Uterus (tissue), 4 donors: ENCODE measurements at places on chromosomes 7 and 10.

GRCh38 chr7:5302577-5302976 is 19.8 kb downstream of the SLC29A4 start:
- no peak for DNase-seq

DNA sequence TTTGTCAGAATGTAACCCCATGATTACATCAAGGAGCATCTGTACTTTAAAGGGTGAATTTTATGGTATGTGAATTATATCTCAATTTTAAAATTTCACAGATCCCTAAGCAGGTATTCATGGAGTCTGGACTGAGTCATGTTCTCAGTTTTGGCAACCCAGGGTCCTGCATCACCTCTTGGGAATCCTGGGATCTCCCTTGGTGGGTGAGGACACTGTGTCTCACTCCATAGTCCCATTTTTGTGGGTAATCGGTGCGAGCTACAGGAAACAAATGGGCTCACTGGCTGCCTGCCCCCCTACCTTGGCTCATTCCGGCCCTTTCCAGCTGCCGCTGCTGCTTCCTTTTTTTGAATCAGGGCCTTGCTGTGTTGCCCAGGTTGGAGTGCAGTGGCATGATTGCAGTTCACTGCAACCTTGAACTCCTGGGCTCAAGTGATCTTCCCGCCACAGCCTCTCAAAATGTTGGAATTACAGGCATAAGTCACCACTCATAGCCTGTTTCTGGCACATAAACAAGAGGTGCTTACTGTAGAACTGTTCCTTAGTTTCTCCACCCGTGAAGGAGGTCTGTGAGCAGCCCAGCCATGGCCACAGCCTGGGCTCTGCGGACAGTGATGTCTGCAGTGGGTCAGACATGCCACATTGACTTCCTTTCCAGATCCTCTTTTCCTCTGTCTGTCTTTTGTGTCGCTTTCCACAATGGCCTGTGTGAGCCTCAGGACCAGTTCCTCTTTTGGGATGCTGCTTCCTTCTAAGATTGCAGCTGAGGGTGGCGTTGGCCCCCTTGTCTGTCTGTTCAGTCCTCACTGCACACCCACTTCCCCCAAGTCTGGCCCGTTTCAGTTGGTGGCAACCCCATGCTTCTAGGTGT is 14.5 kb downstream of the PALD1 start:
- DNase-seq, result no peak

GRCh38 chr7:147982307-147982706 is 608.3 kb upstream of the C7orf33 start:
- no peak for DNase-seq

GRCh38 chr10:13788711-13789447 is 202.1 kb downstream of the PRPF18 start:
- DNase-seq, result peak; percentile 71

DNA sequence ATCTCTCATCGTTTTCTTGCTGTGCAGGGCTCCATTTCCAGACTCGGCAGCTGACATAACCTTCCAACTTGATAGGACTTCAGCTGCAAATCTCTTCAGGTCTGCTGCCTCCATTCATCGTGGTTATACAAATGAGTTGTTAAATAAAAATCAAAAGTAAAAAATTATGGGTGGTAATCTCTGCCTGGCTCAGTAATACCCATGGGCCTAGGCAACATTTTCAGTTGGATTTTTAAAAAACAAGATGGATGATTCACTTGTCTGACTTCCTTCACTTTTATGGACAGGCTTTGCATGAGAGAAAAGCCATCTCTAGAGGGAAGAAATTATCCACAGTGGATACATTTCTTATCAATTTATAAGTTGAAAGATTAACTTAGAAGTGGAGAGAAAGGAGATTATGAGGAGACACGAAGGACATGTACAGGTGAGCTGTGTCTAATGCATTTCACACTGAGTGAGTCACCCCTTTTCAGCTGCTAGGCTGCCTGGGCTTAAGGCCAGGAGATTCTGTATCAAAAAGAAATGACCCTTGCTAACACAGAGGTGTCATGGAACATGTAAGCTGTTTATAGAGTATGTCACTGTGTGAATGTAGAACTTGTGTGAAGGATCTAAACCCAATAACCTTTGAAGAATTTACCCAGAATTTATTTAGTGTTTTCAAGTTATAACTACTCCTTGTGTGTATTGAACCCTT is 495.1 kb downstream of the AUTS2 start:
- DNase-seq, result no peak

- DNase-seq, result no peak
Measured at GRCh38 chr10:17381502-17382142, 72.8 kb downstream of the ST8SIA6 start.

DNA sequence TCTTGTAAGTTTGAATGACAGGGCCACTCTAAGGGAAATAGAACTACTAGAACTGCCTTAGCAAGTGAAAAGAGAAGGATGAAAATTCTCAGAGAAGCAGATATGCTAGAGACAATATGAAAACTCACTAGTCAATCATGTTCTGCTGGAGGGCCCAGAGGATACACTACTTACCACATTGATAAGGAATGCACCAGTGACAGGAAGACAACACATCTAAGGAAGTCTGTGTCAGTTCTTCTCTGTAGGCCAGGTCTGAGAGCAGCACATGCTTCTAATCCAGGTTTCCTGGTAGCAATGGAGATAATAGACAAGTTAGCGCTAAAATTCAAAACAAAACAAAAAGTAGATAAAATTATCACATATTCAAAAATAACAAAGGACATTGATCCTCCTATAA is 235.2 kb upstream of the AKR1E2 start:
- no peak for DNase-seq

DNA sequence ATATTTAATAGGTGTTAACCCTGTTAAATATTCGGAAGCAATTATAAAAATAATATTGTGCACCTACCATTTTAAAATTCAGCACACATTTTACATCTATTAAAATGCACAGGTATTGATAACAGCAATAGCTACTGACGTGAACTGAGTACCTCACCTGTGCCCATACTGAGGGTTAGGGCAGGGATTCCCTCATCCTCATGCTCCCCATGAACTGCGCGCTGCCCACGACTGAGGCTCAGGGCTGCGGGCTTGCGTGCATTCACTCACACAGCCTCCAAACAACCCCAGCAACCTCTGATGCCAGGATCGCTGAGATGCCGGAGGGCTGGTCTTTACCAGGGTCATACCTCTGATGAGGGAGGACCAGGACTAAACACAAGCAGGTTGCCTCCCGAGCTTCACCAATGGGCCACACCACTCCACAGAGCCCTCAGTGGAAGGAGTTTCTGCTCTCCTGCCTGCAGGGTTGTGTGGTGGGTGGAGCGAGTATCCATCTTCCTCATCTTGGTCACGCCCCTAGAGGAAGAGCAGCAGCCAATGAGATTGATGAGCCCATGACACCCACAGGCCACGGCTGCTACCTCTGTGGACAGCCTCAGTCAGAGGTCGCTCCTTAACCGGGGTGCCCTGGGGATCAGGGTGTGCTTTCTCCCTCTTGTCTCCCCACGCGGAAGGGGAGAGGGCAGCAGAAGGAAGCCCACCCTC is 478.3 kb downstream of the TNS3 start:
- DNase-seq, result no peak

DNA sequence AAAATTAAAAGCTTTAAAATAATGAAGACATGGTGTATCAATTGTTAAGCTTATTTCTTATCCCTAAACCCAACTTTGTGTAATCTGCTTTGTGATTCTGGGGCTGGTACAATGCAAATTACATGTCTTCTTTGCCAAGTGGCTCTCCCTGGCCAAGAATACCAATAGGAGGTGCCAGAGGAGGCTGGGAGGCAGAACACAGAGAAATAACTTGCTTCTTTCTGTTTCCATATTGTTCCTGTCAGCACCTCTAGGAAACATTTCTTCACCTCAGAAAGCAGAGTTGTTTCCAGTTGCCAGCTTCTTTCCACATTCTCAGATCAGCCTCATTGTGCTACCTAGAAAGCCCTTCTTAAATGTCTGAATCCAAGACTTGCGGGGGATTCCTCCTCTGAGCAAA is 174.4 kb downstream of the MDFIC start:
- DNase-seq, result no peak

GRCh38 chr7:79352323-79352722 is 101.1 kb downstream of the MAGI2 start:
- no peak for DNase-seq

DNA sequence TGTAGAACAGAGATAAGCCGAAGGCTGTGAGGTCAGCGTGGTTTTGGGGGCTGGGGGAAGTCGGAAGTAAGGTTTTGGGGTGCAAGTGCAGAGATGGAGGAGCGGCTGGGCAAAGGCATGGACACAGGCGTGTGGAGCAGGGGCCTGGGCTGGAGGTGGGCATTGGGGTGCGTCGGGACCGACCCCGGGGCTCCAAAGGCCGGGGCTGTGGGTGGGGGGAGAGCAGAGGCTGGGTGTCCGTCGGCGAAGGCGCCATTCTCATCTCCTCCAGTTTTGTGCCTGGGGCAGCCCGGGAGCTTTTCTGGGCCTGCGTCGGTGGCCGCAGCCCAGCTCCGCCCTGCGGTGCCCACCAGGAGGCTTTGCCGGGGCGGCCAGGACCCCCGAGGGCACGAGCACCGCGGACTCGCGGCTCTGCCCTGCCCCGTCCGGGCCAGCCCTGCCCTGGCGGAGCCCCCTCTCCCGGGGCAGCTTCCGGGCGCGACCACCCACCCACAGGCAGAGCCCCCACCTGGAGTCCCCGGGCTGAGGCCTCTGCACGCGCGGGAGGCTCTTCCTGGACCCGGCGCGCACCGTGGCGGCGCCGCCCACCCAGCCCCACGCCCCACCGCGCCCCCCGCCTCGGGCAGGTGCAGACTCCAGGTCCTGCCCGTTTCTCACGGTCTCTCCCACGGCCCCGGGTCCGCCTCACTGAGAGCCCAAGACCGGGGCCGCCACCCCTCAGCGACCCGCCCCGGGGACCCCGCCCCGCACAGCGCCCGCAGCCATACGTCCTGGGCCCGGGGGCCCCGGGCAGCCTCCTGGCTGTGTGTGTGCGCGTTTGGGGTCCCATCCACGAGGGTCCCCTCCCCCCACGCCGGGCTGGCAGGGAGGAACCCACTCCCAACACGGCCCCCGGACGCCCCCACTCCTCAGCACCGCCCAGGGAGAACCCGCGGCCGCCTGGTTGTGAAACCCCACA is 7.7 kb upstream of the SCART1 start:
- DNase-seq, result no peak

- DNase-seq, result peak; percentile 34
Measured at GRCh38 chr7:20191391-20191869, 25.8 kb downstream of the MACC1 start.

DNA sequence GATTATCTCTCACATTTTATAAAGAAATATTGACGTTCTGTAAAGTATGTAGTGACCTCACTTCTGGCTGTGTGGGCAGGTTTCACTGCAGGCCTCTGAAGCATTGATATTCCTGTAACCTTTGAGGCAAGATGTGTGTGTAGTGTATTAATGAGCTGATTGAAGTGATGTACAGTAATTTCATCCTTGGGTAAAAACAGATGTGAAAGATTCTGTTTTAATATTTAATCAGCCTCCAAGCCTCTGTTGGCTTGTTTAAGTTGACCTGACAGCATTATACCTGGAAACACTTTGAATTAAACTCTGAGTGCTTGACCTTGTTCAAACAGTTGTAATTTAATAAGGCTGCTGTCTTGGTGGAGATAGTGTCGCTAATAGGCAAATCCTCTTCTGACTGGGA is 74.9 kb downstream of the KAT6B start:
- no peak for DNase-seq

DNA sequence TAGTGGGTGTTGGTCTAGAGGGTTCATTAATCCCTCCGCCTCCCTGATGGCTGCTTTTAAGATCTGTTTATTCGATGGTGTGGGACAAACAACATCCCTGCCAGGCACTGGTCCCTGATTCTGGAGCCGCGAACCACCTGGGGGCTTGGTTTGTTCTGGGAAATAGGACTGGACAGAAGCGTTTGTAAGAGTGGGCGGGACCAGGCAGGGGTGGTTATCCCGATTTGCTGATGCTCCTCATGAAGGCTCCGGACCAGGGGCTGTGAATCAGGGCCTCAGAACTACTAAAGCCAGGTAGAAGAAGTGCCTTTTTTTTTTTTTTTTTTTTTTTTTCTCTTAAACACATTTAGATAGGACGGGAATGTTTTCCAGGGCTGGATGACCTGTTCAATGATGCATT is 273.4 kb downstream of the WDR37 start:
- no peak for DNase-seq

- DNase-seq, result no peak
Measured at GRCh38 chr7:983616-984071, 663 bp downstream of the CYP2W1 start.

GRCh38 chr7:12635830-12636229 is 51.6 kb upstream of the ARL4A start:
- no peak for DNase-seq

DNA sequence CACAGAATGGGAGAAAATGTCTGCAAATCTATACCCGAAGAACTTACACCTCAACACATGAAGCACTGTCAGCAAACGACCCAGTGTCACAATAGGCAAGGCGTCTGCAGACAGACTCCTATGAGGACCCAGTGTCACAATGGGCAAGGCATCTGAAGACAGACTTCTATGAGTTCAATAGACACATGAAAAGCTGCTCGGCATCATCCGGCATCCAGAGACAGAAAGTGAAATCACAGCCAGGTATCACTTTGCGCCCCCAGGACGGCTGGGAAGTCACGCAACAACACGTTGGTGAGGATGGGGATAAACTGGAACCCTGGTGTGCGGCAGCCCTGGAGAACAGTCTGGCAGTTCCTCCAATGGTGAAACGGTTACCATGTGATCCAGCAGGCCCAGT is 273.2 kb downstream of the ELFN1 start:
- no peak for DNase-seq

DNA sequence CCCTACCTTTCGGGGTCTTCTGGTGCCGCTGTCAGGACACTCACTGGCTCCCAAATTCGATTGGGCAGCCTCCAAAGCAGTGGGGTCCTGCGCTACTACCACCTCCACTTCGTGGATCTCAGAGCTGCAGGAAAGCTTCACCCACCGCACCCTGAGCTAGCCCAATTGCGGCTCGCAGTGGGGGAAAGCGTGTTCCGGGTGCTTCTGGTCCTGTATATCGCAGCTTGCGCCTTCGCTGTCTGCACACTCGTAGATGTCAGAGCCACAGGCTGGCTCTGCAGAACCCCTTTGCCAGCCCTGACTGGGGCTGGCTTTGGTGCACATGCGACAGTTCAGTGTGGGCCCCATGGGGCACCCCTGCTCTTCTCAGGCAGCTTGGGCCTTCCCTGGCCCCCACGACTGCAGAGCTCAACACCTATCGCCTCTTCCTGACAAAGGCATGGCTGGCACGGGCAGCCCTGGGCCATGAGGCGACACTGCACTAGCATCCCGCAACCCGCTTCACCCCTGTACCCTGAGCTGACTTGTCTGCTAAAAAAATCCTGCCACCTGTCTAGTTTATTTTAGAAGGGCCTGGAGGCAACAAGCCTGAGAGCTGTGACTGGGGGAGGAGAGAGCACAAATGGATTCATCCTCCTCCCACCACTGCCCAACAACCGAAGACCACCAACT is 78.7 kb upstream of the ABI1 start:
- DNase-seq, result no peak
